ENCODE measurements at places on chromosomes 5 and 9. TPM values are rescaled to one million over a fixed set of nuclear protein-coding genes. Genes with fewer than 3 reads are reported as not detected.

Gene HAVCR1
- total RNA-seq, result 0.29 TPM

Gene GPRIN1
- total RNA-seq, result 1.3 TPM

Gene FAM221B
- total RNA-seq, result not detected

Gene BARHL1
- not detected for total RNA-seq

Gene EGFL7
- 155 TPM for total RNA-seq

Gene SPATA9
- total RNA-seq, result 3.5 TPM

Gene WDR38
- not detected for total RNA-seq

Gene C5orf47
- total RNA-seq, result not detected

Gene CTXN3
- not detected for total RNA-seq

Gene IL3
- not detected for total RNA-seq

Gene DRD1
- total RNA-seq, result 1.1 TPM

Gene RHOBTB3
- total RNA-seq, result 160 TPM

Gene PCDHA9
- total RNA-seq, result 0.22 TPM

Gene GABRA6
- not detected for total RNA-seq

Gene COL15A1
- total RNA-seq, result 73.3 TPM

Gene SPATA31C1
- total RNA-seq, result not detected

Gene NUTM2F
- total RNA-seq, result not detected

Gene FOXD1
- total RNA-seq, result 0.32 TPM

Gene PCDHA1
- not detected for total RNA-seq

Gene TAF11L10
- not detected for total RNA-seq

Gene SCGB3A1
- 0.71 TPM for total RNA-seq

Gene SPATA31A7
- not detected for total RNA-seq

Gene SHISAL2B
- total RNA-seq, result not detected

Gene PCDHB3
- 3.6 TPM for total RNA-seq

Gene SARDH
- total RNA-seq, result 0.87 TPM

Gene TPPP
- 5.4 TPM for total RNA-seq

Gene GMCL2
- total RNA-seq, result not detected

Gene NXNL2
- total RNA-seq, result not detected

Gene NRARP
- total RNA-seq, result 16.3 TPM

Gene MBLAC2
- total RNA-seq, result 3.7 TPM

Gene ROR2
- total RNA-seq, result 9.5 TPM

Gene SPATA31D4
- total RNA-seq, result not detected

Gene FSTL4
- total RNA-seq, result not detected
